ENCODE measurements at places on chromosomes 12 and 14.

- no peak for DNase-seq
These were observed 41.3 kb downstream of the VDR start for GRCh38 chr12:47863467-47863866.

DNA sequence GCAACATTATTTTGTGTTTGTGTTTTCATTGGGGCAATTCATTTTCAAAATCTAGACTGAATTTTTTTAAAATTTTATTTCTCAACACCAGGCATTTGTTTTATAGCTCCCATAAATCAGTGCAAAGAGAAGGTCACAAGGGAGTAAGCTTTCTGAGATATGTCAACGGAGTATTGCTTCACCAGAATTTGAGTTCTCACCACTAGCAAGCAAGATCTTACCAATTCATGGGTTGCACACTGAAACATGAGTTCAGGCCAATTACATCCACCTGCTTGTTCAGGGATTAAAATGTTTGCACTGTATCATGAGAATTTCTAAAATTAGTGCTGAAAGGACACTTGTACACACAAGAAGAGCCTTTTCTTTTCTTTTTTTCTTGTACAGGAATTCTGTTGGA, 121.9 kb downstream of the CAND1 start:
- DNase-seq, result no peak

DNA sequence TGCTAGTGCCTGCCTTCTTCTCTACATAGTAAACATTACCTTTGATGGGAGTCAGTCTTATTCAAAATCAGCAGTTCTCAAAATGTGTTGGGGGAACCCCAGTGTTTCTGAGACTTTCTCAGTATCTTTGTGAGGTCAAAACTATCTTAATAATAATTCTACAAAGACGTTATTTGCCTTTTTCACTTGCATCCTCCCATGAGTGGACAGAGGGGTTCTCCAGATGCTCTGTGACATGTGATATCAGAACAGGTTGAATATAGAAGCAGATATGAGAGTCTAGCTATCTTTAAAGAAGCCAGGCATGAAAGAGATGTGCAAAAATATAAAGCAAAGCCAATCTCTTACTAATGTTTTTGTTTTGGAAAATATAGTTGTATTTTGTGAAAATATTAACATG, 144.7 kb downstream of the KTN1 start:
- DNase-seq, result no peak

GRCh38 chr12:130778776-130779175, 60.3 kb downstream of the STX2 start:
- DNase-seq, result no peak

DNA sequence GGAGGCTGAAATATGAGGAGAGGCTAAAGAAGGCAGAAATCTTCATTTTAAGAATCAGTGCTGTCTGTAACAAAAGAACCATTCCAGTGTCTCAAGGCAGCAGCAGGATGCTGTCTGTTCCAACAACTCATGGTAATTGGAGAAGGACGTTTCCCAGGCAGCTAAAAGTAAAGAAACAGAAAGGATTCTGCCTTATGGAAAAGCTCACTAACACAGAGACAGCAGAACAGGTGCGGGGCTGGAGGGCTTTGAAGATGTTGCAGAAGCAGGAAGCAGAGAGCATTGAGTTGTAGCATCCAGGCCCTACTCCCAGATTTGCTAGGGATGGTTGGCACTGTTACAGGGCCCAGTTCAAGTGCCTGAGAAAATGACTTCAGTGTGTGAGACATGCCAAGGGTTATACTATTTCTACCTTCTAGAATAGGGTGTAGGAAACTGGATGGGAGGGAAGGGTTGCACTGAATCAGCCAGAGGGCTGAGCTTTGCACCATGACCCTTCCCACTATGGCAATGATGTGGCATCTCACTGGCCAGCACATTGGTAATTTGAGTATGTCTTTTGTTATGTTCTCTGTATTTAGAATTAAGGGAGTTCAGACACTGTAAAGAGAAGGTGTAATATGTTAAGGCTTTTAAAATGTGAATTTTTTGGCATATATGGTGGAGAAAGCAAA, 160.0 kb upstream of the FBXO33 start:
- no peak for DNase-seq

DNA sequence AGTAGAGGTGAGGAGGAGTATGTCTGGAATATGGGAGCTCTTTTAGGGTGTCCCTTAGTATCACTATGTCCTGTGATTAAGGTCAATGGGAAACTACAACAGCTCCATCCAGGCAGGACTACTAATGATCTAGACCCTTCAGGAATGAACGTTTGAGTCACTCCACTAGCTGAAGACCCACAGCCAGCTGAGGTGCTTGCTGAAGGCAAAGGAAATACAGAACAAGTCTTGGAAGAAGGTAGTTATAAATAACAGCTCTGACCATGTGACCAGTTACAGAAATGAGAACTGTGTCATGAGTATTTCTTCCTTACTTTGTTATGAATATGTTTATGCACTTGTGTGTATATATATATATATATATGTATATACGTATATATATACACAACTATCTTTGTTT, 40.5 kb upstream of the USP44 start:
- no peak for DNase-seq

- DNase-seq, result peak; percentile 37
These were observed 37.0 kb downstream of the RASAL1 start for GRCh38 chr12:113098441-113099028.

GRCh38 chr12:15788233-15789219, 662 bp downstream of the EPS8 start:
- no peak for DNase-seq

- DNase-seq, result no peak
These were observed 8.6 kb downstream of the GLIPR1 start for GRCh38 chr12:75489187-75489586.

DNA sequence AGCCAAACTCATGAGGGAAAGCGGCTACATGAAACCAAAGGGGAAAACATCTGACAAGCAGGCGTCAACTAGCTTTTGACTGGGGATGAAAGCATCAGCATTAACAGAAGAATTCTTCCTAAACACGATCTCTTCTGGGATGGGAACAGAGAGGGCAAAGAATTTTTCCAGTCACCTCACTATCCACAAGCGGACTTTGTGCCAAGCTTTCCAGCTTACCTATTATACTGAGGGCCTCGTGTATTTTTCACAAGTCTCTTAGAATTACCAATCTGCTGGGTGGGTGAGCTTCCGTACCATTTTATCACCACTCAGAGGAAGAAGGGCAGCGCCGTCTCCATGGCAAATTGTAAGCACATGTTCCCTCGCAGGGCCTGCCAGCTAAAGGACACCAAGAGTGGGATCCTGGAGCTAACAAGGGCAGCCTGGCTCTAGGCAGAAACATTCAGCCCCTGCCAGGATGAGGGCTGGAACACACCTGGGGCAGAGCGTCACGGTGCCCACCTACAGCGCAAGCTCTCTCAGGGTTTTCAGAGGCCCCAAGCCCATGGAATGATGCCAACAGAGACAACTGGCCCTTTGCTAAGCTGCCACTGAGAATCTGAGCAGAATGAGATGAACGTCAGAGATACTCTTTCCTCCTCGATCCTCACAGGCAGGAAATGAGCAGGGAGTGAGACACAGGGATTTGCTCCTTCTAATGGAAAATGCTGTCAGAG, 74.6 kb downstream of the CHGA start:
- DNase-seq, result no peak

GRCh38 chr12:57836442-57837375, 9.8 kb downstream of the CTDSP2 start:
- DNase-seq, result no peak

- no peak for DNase-seq
These were observed 196.0 kb downstream of the PIK3C2G start for GRCh38 chr12:18457362-18457761.

GRCh38 chr12:28958553-28959195, 190.4 kb upstream of the FAR2 start:
- DNase-seq, result no peak
